ENCODE measurements at places on chromosomes 16 and 17.

GRCh38 chr17:68646626-68647526 is 45.7 kb upstream of the FAM20A start:
- DNase-seq, result no peak

- no peak for DNase-seq
Observed at GRCh38 chr16:11871193-11871592, 19.9 kb upstream of the RSL1D1 start.

DNA sequence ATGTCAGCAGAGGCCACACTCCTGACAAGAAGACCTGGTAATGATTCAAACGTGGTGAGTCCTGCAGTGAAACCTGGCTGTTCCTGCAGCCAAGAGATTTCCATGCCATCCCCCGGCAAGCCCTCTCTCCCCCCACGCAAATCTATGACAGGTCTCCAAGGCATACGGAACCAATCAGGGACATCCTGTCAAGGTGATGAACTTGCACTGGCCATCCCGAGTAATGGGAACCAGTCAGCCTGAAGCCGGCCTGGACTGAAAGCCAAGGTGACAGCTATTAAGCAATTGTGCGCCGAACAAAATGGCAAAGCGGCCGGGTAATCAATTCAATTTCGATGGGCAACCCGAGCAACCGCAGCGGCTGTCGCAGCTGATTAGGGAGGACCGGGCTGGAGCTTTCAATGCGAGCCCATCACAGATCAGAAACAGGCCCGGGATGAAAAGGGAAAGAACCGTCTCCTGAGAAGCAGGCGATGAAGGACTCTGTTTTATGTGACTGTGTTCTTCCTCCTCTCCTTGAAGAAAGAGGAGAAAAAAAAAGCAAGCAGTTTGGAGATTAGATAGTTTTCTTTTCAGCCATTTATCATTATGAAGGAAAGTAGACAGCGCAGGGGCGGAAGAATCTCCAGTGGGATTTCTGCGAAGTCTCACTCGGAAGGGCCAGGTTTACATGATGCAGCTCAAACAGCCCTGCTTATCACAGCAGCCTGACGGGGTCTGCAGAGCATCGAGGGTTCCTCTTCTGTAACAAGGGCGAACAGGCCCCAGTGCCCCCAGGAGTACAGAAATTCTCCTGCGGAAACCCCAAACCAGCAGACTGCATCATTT is 35.2 kb downstream of the TBX4 start:
- no peak for DNase-seq

DNA sequence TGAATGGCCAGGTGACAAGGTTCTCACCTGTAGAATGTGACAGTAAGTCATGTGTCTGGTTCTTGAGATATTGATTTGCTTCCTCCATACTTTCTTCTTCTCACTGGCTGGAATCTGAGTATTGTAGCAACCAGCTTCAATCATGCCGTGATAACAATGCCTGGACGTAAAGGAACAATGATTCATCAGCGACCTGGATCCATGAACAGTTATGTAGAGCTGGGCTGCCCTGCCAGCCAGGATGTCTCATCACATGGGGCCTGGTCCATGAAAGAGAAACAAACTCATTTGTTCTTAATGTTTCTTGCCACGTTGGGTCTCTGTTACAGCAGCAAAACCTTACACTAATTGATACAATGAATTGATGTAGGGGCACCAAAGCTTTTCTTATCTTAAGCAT is 627.2 kb downstream of the TOX3 start:
- no peak for DNase-seq

- DNase-seq, result no peak
Observed at GRCh38 chr17:76088041-76088867, 9.3 kb downstream of the ZACN start.

DNA sequence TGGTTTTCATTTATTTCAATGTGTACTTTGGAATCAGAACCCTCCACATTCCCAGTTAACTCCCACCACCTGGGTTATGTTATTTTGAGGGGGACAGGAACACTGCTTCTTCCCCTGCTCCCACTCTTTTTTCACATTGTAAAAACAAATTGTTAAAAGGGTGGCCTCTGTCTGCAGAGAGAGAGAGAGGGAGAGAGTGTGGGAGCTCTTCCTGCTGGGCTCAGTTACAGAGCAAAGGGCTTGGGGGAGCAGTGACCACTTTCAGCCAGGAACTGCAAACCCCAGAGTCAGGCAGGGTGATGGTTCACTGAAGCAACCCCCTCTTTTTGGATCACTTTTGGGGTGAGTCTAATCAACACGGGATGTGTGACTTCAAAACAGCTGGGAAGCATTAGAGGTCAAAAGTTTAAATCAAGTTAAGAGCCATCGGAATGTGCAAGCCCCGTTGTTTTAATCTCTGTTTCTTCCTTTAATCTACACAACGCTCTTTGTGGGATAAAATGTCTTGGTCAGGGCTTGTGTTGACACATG is 577.0 kb upstream of the CDH11 start:
- DNase-seq, result no peak

All from stimulated activated CD4-positive, alpha-beta T cell treated with anti-CD3 and anti-CD28 coated beads, Interleukin-2, amount 100 ng/mL, for 24 hours (primary cell).